Activated CD4-positive, alpha-beta T cell treated with anti-CD3 and anti-CD28 coated beads, Interleukin-2, amount 50 U/mL, for 16 hours (primary cell): ENCODE measurements at places on chromosomes 13 and 19.

- DNase-seq = no peak
Observed at GRCh38 chr19:14821937-14822336, 13.0 kb downstream of the OR7A5 start.

GRCh38 chr19:35251456-35251855 is 2.7 kb downstream of the LSR start:
- no peak for DNase-seq

DNA sequence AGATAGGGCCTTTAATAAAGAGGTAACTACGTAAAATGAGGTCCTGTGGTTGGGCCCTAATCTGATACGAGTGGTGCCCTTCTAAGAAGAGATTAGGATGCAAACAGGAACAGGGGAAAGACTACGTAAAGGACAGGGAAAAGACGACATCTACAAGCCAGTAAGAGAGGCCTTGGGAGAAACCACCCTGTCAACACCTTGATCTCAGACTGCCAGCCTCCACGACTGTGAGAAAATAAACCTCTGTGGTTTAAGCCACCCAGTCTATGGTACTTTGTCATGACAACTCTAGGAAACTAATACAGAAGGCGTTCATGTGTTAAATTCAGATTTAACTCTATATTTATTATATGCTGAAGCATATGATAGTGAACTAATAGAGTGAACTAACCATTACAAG is 566.3 kb downstream of the UQCRFS1 start:
- no peak for DNase-seq

GRCh38 chr13:75633285-75633684 is 2.8 kb upstream of the LMO7 start:
- no peak for DNase-seq

DNA sequence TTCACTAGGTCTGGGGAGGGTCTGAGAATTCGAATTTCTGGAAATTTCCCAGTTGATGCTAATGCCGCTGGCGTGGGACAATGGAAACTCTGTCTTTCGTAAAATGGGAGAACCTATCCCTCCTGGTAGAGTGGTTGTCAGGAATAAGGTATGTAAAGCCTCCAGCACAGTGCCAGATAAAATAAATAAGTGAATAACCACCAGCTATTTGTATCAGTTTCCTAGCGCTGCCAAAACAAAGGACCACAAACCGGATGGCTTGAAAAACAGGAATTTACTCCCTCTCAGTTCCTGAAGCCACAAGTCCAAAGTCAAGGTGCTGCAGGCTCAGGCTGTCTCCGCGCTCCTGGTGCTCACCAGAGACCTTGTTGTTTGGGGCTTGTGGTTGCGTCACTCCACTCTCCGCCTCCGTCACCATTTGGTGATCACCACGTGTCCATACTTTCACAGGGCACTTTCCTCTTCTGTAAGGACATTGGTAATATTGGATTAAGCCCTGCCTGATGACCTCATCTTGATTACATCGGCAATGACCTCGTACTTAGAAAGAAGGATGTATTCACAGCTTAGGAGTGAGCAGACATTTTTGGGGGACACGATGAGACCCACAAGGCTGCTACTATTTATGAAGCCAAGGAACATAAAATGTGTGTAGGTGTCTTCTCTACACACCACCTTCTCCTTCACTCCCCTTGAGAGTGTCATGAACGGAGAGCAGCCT is 428.5 kb downstream of the IRS2 start:
- DNase-seq = no peak

DNA sequence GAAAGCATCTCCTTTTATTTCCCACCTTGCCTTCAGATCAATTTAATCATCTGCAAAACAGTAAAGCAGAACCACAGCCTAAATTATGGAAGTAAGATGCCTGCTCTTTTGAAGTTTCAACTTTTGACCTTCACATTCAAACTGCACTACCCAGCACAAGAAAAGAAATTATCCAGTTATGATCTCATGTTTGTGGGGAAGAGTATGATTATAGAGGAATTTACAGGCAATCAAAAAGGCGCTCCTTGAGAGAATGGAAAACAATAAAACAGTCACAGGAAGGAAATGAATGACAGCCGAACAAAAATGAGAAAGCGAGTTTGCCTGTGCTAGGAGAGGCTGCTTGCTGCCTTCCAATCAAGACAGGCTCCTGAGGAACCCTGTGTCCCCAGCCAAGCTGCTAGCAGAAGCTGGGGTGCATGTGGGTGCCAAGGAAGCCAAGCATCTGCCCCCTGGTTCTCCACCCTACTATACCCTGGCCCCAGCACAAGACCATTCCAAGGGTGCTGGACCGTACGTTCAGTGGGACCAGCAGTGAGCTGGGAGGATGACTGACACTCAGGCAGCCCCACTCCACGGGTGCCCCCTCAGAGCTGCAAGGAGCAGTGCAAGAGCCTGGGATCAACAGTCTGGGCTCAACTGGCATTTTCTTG is 47.8 kb downstream of the PEPD start:
- DNase-seq = no peak

DNA sequence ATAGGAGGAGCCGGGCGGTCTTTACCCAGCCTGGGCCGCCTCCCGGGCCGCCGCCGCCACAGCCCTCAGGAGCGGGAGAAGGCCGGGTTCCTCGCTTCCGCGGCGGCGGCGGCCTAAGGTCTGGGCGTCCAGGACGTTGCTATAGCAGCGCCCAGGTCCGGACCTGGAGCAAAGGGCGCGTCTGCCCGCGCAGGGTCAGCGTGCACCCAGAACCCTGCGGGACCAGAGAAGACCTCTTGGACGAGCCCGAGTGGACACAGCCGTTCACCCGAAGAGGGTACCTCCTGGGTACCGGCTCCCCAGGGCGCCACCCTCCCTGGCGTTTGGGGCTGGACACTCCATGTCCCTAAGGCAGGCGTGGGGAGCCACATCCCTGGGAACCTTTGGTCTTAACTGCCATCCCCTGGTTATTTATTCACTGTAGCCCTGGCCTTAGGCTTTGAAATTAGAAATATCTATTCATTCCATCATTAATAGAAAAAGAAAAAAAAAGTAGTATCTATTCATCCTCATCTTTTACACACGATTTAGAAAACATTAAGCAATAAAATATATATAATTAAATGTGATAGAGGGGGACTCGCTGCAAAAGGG is 2.4 kb downstream of the DZIP1 start:
- DNase-seq = no peak

DNA sequence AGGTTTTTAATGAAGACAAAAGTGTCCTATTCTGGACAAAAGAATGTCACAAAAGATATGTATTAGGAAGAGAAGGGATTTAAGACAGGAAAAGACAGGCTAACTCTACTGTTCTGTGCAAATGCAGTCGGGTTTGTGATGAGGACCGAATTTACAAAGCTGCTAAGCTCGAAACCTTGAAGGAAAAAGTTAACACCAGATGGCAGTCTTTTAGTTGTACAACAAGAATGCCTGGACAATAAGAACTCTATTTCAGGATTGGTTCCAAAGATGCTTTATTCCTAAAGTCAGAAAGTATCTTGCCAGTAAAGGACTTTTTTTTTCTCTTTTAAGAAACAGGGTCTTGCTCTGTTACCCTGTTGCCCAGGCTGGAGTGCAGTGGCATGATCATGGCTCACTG is 51.1 kb downstream of the HS6ST3 start:
- DNase-seq = no peak

GRCh38 chr13:66528180-66528579 is 702.0 kb downstream of the PCDH9 start:
- no peak for DNase-seq

- DNase-seq = no peak
Observed at GRCh38 chr13:36712290-36712689, 38.5 kb downstream of the SERTM1 start.

- DNase-seq = no peak
Observed at GRCh38 chr13:110367620-110368019, 60.5 kb downstream of the COL4A2 start.

GRCh38 chr13:27065582-27065981 is 106.0 kb downstream of the USP12 start:
- DNase-seq = no peak

- DNase-seq = no peak
Observed at GRCh38 chr19:47407417-47407774, 11.9 kb downstream of the MEIS3 start.

- DNase-seq = no peak
Observed at GRCh38 chr13:31769575-31769974, 30.2 kb downstream of the RXFP2 start.

GRCh38 chr19:24029941-24030636 is 56.9 kb upstream of the ZNF254 start:
- DNase-seq = no peak

DNA sequence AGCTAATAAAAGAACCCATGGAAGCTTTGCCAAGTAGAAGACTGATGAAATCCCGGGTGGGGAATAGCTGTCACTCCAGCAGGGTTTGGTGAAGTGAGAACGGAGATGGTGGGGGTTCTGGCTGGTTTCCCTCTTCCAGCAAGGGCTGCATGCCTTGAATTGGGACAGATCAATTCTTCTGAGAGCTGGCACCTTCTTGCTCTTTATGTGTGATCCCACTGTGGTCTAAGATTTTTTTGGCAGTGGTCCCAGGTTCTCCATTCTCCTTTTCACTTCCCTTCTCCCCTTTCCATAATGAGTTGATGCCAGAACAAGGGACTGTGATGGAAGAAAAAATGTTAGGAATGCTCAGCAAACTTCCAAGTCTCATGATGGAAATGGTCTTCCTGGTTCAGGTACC is 50.0 kb downstream of the TNFSF11 start:
- DNase-seq = no peak

DNA sequence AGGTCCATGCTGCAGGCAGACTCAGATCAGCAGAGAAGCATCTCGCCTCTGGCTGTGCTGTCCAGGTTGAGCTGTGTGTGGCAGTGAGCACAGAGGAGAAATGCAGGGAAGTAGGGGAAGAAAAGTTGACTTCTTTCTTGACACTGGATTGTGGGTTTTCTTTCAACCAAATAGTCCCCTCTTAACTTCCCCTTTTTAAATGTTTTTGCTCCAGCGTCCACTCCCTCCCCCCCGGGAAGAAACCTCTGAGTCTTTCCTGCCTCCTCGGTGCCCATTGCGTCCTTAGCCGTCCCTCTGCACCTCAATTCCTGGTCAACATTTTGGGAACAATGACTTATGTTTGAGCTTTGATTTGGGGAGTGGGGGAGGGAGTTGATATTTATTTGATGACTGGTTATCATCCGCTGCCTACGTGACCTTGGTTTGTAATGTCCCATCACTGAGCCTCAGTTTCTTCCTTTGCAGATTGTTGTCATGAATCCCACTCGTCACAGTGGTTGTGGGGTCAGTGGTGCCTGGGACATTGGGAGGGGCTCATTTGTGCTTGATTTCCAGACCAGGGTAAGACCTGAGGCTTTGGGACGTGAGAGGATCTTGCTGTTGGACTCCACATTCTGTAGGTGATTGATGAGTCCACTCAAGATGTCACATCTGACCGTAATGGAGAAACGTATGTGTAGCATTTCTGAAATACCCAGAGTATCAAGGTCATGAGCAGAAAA is at the start of gene LILRB2:
Gene LILRB2 (minus strand): TSS at position 104 of the 722 bp plus-strand sequence. CDS start 614 bp downstream, outside the sequence.
- no peak for DNase-seq

DNA sequence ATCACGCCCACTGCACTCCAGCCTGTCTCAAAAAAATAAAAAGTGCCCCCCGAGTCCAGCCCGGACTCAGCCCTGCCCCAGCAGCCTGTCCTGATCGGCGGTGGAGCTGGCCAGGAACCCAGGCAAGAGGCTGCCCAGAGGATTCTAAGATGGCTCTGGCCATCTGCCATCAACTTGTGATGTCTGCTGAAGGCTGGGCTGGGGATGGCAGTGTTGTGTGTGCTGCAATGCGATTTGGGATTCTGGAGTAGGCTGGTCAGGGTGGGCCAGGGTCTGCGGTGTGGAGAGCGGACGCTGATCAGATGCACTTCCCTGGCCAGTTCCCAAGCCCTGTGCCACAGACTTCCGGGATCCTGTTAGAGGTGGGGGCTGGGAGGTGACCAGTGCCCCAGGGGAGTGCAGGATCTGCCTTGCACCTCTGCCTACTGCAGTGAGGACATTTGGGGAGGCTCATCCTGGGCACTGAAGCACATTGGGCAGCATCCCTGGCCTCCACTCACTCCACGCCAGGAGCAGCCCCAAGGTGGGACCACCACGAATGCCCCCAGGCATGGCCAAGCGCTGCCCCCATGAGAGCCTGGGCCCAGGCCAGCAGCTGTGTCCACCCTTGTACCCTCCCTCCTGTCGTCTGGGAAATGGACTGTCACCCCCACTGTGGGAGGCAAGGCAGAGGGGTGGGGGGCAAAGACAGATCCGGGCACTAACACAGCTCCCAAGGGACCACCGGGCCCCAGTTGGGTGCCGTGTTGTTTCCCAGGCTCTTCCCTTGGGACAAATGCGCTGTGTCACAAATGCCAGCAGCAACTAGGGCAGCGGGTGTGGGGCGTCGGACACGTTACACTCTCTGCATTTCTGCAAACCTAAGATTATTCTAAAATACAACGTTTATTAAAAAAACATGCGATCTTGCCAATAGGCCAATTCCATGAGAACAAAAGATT is 3.4 kb upstream of the TBXA2R start:
- DNase-seq = no peak

DNA sequence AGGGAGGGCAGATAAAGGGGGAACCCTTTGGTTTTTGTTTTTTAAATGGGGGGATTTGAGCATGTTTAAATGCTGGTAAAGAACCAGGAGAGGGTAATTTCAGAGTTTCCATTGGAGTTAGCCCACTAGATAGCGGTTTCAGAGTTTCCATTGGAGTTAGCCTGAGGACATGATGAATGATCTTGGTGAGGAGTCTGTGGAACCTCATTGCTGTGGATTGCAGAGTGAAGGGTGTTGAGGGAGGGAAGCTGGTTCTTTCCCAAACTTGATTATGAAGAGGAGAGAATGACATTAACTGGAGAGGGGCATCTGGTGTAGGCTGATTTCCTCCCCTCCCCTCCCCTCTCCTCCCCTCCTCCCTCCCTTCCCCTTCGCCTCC is 5.0 kb downstream of the WASF3 start:
- DNase-seq = no peak

DNA sequence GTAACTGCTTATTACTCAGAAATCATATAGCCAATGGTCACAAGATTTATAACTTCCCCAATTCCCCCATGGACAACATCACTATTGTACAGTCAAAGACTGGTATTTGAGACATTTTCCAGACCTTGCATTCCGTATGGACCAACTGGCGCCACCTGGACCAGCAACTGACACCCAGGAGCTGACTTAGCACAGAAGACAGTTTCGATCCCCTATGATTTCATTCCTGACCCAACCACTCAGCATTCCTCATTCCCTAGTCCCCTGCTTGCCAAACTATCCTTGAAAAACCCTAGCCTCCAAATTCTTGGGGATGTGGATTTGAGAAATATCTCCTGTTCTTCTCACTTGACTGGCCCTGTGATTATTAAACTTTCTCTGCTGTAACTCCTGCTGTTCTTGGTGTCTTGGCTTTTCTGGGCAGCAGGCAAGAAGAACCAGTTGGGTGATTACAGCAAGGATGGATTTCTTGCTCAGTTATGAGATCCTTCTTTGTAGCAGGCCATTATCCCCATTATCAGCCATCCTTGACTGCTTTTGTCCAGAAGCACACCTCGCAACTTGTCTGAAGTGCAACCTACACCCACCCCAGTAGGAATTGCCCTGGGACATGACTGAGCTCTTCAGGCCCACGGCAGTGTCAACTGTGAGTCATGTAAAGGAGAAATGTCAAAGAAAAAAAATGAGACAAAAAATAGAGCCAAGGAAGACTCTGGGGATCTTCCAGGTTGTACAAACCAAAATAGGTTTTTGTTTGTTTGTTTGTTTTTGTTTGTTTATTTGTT is 13.7 kb upstream of the MAP3K10 start:
- DNase-seq = no peak

- no peak for DNase-seq
Observed at GRCh38 chr19:752652-753517, 2.0 kb downstream of the MISP start.

GRCh38 chr13:80083853-80084676 is 256.9 kb downstream of the SPRY2 start:
- no peak for DNase-seq
